ENCODE measurements at places on chromosomes 2 and 18.

- DNase-seq: no peak
Measured at GRCh38 chr2:227460833-227461232, 11.1 kb upstream of the AGFG1 start.

DNA sequence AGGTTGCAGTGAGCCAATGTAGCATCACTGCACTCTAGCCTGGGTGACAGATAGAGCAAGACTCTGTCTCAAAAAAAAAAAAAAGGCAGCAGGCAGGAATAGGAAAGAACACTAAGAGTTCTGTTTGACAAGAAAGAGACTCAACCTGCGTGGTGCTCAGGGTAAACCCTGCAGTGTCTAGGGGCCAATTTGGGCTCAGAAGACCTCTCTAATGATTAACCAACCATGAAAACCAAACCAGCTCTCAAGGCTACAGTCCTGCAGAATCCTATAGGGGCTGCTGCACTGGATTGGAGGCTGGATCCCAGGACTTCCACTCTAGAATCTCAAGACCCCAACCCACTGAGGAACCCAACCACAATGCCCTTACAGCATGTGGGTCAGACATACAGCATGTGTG lies 2.4 kb downstream of the TRABD2A start:
- DNase-seq: no peak

- no peak for DNase-seq
Measured at GRCh38 chr2:191434072-191434471, 188.9 kb downstream of the MYO1B start.

- no peak for DNase-seq
Measured at GRCh38 chr2:189221811-189222467, 42.4 kb upstream of the COL5A2 start.

DNA sequence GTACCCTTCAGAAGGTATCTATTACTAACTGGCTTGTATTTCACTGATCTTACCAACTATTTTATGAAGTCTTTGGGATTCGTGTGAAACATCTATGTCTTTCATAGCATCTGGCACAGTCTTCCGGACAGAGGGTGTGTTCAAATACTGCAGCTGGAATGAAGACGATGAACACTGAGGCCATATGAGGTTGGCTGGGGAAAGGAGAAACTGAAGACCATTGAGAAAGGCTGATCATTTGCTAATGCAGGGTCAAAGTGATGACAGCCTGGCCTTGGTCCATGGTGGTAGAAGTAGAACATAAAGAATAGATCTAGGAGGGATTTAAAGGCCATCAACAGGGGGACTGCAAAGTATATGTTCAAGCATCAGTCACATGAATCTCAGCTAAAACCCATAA lies 132.7 kb downstream of the CCBE1 start:
- DNase-seq: no peak

Measured in hematopoietic multipotent progenitor cell treated with erythropoietin and hydrocortisone succinate and interleukin-3 and kit ligand, for 4 days (in vitro differentiated cells).